ENCODE measurements at places on chromosomes 12 and 14. TPM values are rescaled to one million over a fixed set of nuclear protein-coding genes. Genes with fewer than 3 reads are reported as not detected.

The EMP1 gene
- total RNA-seq = 235 TPM

The C12orf76 gene
- 7.6 TPM for total RNA-seq

The TEX22 gene
- total RNA-seq = 0.10 TPM

The SPX gene
- 4.0 TPM for total RNA-seq

The GDF11 gene
- 2.9 TPM for total RNA-seq

The CCDC198 gene
- 2.1 TPM for total RNA-seq

The DDN gene
- 0.50 TPM for total RNA-seq

The NFE2 gene
- 0.03 TPM for total RNA-seq

The ALDH2 gene
- total RNA-seq = 89.7 TPM

The BMAL2 gene
- 17.4 TPM for total RNA-seq

The PPFIA2 gene
- not detected for total RNA-seq

Data from A549 treated with AZD2906 at 1 μM for 4 hours (cell line).